ENCODE measurements at places on chromosomes 5 and 9.

DNA sequence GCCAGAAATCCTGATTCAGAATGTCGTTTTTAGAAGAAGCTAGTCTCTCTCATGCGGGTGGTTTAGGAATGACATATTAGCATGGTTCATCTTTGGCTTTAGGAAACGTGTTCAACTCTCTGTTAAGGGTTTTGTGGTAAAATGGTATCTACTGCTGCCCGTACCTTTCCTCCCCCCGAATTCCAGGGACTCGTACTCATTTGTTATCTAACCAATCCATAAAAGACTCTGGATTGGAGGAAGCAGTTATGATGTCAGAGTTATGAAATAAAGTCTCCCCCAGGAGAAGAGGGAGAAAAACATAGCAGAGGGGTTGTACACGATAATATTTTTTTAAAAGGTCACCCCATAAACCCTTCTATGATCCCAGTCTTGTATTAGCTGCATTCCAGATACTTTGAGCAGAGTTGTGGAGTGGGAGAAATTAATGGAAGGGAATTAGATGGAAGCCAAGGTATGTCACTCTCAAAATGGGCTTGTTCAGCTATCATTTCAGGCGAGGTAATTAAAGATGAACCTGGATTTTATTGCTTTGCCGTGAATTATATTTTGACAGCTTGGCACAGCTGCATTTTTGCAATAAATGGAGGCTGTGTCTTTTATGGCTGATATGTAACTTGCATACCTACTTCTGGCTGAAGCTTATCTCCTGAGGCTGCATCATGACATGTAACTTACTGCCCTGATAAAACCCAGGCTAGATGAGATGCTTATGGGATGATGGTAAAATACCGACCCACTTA, 31.3 kb downstream of the RAI14 start:
- no peak for DNase-seq

DNA sequence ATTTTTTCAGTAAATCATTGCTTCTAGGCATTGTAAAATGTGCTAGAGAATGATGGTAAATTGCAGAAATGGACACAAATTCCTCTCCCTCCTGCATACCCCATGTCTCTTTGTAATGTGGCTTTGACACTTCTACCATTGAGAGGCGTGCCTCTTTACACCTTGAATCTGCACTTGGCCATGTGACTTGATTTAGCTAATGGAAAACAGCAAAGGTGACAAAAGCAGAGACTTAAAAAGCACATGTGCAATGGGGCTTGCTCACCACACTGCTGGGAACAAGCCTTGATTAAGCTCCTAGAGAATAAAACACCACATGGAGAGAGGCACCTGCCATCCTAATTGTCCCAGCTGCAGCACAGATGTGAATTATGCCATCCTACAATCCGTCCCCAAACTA, 69.9 kb upstream of the NAA35 start:
- no peak for DNase-seq

DNA sequence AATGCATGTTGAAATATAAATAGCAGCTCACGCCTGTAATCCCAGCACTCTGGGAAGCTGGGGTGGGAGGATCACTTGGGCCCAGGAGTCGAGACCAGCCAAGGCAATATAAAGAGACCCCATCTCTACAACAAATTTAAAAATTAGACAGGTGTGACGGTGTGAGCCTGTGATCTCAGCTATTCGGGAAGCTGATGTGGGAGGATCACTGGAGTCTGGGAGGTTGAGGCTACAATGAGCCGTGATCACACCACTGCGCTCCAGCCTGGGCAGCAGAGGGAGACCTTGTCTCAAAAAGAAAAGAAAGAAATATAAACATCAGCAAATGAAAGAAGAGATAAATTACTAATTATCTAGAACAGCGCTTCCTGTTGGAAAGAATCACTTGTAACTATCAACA, 105.0 kb downstream of the MAPKAP1 start:
- DNase-seq: no peak

- DNase-seq: no peak
Observed at GRCh38 chr5:116942622-116943021, 368.0 kb upstream of the SEMA6A start.

DNA sequence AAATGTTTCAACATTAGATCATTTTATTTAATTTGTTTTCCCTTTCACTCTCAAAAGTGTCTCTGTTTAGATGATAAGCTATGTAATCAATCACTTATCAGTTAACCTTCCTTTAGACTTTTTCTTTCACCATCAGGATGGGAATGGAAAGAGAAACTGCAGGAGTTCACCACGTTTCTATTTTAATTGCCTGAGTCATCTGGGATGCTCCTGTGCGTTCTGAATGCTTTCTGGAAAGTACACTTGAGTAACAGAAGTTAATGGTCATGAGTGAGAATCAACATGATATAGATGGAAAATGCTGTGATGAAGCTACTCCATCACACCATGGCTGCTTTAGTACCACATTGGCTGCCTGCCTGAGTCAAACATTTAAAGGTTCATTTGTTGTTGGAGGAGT, 783.3 kb upstream of the CDH9 start:
- DNase-seq: no peak

DNA sequence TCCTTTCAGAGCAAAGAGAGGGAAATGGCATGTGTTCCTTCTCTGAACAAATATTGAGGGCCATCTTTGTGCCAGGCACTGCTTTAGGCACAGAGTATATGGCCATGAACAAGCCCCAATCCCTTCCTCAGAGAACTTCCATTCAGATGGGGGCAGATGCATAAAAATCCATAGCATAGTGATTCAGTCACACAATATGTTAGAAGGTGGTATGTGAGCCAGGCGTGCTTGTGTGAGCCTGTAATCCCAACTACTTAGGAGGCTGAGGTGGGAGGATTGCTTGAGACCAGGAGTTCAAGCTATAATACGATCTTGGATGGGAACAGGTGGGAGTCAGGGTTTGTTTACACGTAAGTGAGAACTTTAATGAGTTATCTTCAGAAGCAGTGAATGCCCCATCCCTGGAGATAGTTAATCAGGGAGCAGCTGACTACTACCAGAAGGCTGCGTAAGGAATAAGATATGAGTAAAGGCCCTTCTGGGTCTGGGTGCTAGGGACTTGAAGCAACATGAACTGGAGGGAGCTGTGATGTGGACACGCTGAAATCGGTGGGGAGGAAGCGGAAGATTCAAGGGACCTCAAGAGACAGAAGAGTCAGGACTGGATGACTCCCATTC, 27.1 kb downstream of the NANS start:
- no peak for DNase-seq

- no peak for DNase-seq
Observed at GRCh38 chr9:86287013-86287412, 4.7 kb upstream of the ISCA1 start.

- no peak for DNase-seq
Observed at GRCh38 chr5:158463938-158464337, 605.0 kb upstream of the CLINT1 start.

GRCh38 chr5:6365977-6366590, 12.3 kb downstream of the MED10 start:
- DNase-seq: no peak

GRCh38 chr9:8486095-8486494, 686.5 kb upstream of the DMAC1 start:
- DNase-seq: no peak

DNA sequence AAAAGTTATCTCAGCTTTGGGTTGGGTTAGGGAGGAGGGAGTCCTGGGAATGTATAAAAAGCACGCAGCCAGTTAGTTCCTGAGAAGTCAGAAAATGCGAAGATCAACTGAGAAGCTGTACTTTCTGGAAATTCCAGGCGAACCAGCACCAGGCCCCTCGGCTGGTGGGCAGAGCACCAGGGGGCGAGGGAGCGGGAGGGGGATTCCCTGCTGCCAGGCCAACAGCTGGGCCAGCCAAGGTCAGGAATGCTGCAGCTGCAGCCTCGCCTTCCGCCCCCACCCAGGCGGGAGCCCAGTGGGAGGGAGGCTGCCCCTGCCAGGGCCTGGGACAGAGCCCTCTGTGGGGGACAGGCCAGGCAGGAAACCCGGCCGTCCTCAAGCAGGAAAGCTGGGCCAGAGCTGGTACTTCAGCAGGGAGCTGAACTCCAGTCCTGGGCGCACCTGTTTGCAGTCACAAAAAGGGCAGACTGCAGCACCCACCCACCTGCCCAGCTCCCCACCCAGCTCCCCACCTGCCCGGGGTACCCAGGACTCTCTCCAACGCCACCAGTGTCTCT, 35.5 kb downstream of the VAV2 start:
- DNase-seq: no peak

- DNase-seq: no peak
Observed at GRCh38 chr5:22572941-22573340, 280.2 kb downstream of the CDH12 start.

DNA sequence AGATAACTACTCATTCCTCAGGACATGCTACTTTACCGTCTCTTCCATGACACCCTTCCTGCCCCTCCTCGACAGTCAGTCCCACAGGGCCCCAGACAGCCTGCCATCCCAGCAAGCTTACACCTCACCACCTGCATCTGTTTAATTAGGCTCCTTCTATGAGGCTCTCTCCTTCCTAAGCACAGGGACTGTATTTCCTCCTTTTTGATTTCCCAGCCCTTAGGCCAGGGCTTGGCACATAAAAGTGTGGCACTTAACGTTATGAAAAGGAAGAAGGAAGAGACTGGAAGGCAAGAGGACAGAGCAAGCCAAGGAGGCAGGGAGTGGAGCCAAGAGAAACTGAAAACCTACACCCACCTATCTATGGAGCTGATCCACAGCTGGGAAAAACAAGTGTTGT, 146.8 kb downstream of the SIL1 start:
- DNase-seq: no peak

DNA sequence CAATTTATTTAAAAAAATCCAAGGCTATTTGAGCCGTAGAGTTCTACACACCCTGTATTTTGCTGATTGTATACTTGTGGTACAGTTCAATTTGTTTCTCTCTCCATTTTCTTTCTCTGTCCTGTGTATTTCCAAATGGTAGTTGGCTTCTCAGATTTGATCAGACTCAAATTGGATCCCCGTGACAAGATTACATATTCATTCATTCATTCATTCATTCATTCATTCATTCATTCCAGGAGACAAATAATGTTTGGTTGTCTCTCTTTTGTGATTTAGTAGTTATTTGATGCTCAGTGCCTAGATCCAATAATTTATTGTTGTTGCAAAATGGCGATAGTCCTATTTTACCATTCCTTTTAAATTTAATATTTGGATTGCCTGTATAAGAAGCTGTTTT, 292.8 kb upstream of the RIOK2 start:
- DNase-seq: no peak

- DNase-seq: no peak
Observed at GRCh38 chr5:55620766-55621160, 86.0 kb upstream of the PLPP1 start.

- DNase-seq: no peak
Observed at GRCh38 chr9:72305102-72305546, 59.9 kb downstream of the ZFAND5 start.

GRCh38 chr5:161372682-161373344, 173.7 kb downstream of the GABRB2 start:
- DNase-seq: no peak

DNA sequence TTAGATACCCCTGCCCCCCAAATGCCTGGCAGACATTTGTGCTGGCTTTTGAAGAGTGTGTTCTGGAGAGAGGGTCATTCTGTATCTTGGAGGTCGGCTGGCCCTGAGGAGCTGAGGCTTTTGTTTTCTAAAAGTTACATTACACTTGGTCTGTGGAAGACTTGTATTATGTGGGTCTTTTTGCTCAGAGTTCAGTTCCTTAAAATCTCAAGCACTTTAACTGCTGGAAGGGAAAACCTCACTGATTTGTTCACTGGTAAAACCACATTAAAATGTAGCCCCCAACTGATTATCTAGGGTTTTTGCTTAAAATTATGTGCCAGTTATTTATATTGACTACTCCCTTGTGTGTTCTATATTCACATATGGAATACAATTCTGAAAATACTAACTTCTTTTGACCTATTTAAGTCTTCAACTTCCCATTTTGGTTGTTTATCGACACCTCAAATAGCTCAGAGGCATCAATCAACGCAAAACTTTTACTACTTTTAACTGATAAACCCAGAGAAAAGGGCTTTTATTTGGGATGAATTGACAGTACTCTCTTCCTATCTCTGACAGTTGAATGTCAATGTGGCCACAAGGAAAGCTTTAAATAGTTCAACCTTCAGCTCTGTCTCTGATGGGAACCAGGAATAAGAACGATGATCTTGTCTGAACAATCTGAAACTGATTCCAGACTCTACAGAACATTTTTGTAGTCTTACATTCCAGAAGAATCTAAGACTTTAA, 54.0 kb upstream of the MAP3K1 start:
- DNase-seq: no peak

GRCh38 chr5:134949316-134949715, 18.4 kb upstream of the CATSPER3 start:
- DNase-seq: no peak

DNA sequence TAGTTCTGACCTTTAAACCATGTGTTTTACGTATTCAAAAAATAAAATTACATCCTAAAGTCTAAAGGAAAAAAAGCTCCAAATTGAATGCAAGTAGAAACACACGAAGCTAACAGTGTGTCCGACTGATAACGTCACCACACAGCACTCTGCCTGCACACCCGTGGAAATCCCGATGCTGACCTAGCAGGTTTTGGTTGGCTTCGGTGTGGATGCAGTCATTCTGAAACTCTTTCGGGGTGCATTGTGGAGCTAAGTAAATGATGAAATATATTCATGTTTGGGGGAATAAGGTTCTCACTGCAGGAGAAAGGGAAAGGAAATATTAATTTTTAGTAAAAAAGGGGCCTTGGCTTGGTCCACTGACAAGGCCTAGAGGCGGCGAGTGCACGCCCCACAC, 2.0 kb downstream of the RASGEF1C start:
- no peak for DNase-seq

- no peak for DNase-seq
Observed at GRCh38 chr9:109027176-109027575, 13.9 kb upstream of the CTNNAL1 start.

DNA sequence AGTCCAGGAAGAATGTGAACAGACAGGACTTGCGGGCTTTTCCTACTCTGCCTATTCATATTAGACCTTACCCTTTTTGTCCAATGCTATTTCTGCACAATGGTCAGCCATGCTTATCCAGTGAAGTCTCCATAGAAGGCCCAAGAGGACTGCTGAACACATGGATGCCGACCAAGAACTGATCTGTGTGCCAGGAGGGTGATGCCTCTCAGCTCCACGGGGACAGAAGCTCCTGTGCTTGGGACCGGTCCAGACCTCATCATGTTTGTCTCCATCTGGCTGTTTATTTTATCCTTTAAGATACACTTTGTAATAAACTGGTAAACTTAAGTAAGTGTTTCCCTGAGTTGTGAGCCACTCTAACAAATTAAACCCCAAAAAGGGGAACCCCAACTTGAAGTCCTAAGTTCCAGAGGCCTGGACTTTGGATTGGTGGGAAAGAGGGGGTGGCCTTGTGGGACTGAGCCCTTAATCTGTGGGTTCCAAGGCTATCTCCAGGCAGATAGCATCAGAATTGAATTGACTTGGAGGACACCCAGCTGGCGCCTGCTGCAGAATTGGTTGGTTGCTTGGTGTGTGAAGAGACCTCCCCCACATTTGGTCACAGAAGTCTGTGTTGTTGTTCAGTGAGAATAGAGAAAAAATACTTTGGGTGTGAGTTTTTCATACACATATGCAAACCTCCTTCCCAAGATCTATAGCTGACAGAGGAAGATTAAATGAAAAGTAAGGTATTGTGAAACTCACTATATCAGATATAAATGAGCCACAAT, 57.9 kb upstream of the ANKH start:
- DNase-seq: no peak

- DNase-seq: no peak
Observed at GRCh38 chr5:108634617-108635288, 112.9 kb upstream of the FER start.

GRCh38 chr9:133989625-133990365, 2.3 kb downstream of the VAV2 start:
- no peak for DNase-seq

- DNase-seq: no peak
Observed at GRCh38 chr5:127969002-127969401, 114.6 kb upstream of the SLC12A2 start.

Data from stimulated activated CD4-positive, alpha-beta T cell treated with anti-CD3 and anti-CD28 coated beads, Interleukin-2, amount 100 ng/mL, for 24 hours (primary cell).